Fibroblast of villous mesenchyme (primary cell): ENCODE measurements at places on chromosomes 2 and 18.

GRCh38 chr2:72841462-72842125 lies 15.8 kb upstream of the EXOC6B start:
- DNase-seq = no peak

GRCh38 chr18:55863876-55864275 lies 275.9 kb upstream of the TCF4 start:
- DNase-seq = peak; percentile 96

DNA sequence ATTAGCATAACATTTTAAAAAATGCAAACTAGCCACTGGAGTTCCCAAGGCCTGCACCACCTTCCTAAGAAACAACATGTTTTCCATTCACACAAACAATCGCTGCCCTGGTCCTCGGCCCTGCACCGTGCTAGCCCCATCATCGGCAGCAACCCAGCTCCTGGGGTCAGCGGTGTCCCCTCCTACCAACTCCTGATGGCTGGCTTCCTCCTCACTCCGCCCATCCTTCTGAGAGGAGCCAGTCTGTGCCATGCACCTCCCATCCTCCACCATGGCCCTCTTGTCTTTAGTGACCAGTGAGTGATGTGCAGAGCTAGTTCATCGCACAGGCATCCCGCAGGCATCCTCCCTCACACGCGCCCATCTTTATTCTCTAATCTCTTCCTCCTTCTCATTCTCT lies 81.9 kb downstream of the LONRF2 start:
- no peak for DNase-seq

- DNase-seq = peak; percentile 95
Measured at GRCh38 chr2:215619022-215619958, 183.4 kb upstream of the FN1 start.

- peak; percentile 24 for DNase-seq
Measured at GRCh38 chr18:24022161-24022560, 7.6 kb downstream of the TTC39C start.

- peak; percentile 8 for DNase-seq
Measured at GRCh38 chr2:16900405-16901025, 234.9 kb upstream of the CYRIA start.

DNA sequence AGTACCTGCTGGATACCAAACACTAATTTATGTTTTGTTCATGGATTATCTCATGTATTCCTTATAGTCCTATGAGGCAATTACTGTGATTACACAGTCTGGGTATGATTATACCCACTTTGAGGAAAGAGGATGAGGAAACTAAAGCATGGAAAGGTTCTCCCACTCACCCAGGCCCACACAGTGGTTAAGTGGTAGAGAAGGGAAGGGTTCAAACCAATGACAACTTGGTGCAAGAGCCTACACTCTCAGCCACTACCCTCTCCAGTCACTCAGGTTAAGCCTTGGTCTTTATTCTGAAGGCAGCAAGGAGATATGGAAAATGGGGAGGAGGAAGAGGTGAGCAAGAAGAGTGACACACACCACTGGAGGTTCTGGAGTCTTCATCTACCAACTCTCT lies 64.5 kb upstream of the PPP1CB start:
- no peak for DNase-seq

DNA sequence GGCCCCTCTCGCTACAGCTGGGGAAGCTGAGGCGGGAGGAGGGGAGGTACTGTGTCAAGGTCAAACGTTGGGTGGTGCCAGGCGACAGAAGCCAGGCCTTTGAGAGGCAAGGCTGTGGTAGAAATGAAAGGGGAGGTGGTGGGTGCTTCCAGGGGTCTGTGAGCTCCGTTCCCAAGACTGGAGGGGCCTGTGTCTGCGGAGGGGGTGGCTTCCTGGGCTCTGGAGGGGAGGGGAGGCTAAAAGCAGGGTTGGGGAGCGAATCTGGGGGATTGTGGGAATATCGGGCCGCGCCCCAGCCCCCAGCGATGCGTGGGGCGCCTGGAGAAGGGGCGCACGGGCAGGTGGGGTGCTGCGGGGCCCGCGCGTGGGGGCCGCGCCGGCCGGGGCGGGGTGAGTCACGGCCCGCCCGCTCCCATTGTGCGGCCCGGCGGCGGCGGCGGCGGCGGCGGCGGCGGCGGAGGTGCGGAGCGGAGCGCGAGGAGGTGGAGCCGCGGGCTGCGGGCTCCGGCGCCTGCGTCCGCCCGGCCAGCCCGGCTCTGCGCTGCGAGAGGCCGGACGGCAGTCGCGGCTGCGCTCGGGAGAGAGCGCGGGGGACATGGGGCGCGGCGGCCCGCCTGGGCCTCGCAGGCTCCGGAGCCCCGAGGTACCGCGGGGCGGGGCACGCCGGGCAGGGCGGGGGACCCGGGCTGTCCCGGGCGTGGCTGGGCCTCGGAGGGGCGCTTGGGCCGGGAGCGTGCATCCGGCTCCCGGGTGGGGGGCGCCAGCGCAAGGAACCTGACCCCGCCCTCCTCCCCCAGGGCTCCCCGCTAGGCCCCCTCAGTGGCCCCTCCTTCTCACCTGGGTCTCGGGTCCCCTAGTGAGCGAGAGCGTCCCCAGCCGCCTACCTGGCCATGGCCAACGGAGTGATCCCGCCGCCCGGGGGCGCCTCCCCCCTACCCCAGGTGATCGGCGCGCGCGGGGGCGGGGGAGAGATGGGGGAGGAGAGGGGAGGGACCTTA lies at the start of gene SLC4A3:
Gene SLC4A3 (plus strand): TSS at position 528 of the 998 bp plus-strand sequence. CDS start 363 bp downstream, at position 891.
- DNase-seq = peak; percentile 23

DNA sequence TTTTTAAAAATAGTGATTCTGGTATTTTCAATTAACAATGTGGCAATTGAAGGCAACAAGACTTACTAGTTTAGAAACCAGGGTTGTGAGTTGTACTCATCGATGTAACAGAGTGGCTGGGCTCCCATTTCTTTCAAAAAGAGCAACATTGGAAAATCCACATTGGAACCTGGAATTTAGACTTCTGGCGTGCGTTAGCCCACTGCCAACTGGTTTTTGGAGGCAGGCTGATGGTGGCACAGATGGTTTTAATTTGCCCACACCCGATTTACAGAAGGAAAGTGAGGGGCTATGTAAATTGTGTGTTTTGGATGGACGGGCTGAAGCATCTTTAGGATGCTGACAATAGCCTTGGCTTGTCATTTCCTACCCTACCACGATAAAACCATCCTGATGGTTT lies 66.3 kb downstream of the TRPM8 start:
- DNase-seq = no peak

DNA sequence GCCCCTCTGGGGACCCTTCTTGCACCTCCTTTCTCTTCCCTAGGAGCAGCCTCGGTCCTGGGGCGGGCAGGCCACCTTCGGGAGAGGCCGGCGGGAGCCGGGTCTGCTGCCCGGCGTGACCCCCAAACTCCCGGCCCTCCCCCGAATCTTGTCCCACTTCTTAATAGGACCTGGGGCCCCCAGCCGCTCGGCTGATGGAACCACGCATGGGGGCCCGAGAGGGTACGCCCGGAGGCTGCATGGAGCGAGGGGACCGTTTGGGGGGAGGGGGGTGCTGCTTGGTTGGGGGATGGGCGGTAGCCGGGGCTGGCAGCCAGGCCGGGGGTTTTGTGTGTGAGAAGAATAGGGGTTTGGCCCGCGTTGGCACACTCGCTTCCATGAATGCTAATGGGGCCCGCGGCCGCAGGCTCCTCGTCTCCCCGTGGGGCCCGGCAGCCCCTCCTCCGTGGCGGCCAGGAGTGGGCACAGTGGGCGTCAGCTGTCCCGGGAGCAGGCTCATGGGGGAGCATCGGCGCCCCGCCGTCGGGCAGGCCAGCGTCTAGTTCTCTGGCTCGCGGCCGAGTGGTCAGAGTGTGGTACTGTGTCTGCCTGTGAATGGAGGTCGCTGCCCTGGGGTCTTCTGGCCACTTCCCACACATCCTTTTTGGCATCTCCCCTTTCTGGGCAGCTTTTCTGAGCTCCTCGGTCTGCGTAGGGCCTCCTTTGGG lies 1.0 kb downstream of the GAREM2 start:
- DNase-seq = no peak

- no peak for DNase-seq
Measured at GRCh38 chr18:32301361-32301760, 111.5 kb downstream of the MEP1B start.

DNA sequence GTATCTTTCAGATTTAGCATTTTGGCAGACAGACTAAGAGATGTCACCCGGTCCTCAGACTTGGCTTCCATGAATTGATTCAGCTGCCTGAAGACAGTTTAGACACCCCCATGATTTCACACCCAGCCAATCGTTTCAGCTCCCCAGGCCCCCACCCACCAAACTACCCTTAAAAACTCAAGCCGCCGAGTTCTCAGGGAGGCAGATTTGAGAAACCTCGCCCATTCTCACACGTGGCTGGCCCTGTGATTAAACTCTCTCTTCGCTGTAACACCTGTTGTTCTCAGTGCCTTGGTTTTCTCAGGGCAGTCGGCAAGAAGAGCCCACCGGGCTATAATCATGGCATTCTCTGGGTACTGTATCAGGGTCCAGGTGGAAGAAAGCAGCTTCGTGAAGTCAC lies 35.2 kb downstream of the UXS1 start:
- no peak for DNase-seq

GRCh38 chr2:64361151-64361938 lies 92.6 kb upstream of the LGALSL start:
- DNase-seq = no peak
